Memory B cell (primary cell): ENCODE measurements at places on chromosomes 4 and X.

DNA sequence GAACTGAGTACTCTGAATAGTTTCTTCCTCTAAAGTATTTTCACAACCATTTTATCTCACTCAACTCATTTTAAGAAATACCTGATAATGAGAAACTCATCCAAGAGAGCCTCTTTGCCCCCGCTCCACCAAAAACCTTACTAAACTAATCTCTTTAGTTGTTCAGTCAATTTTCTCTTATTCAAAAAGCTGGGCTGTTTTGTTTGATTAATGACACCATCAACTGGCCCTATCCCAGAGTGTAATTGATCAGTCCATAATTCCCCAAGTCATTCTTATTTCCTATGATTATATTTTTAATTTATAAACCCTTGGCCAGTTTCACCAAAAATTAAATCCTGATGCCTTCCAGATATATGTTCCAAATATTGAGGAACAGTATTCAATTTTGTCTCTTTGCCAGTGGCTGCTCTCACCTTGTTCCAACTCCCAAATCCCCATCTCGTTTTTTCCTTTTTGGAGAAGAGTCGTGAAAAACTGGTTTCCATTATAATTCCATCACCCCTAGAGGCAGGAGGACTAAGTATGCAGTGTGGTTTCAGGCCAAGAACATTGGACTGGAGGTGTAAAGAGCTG, 10.4 kb downstream of the LIMCH1 start:
- H3K27me3 ChIP-seq = no peaks in the 10 kb centered on the region

DNA sequence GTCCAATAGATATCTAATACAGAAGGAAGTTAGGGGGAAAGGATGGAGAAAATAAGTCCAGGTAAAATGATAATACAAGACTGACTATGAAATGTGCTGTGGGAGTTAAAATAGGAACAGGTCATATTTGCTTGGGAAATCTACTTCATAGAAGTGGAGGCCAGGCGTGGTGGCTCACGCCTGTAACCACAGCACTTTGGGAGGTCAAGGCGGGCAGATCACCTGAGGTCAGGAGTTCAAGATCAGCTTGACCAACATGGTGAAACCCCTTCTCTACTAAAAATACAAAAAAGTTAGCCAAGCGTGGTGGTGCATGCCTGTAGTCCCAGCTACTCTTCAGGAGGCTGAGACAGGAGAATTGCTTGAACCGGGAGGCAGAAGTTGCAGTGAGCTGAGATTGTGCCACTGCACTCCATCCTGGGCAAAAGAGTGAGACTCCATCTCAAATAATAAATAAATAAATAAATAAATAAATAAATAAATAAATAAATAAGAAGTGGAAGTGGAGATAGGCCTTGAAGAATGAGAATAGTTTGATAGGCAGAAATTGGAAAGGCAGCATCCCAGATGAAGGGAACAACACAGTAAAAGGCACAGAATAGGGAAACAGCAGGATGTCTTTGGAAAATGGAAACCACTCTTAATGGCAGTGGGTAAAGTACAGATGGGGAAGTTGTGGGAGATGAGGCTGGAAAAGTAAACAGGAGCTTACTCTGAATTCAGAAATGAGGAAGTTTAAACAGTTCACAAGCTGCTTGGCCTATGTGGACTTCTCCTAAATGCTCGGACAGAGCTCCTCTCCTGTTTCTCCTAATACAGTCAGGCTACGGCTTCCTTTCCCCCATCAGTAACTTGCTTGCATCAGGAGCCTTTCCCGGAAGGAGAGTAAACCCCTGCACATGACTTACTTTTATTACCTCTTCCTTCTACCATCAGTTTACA, 15.1 kb upstream of the GK start:
- DNase-seq = no peak
- no peaks in the 10 kb centered on the region for H3K36me3 ChIP-seq
- H3K27me3 ChIP-seq = no peaks in the 10 kb centered on the region
- peaks cover 6% of the 10 kb centered on the region for H3K4me1 ChIP-seq

- no peaks in the 10 kb centered on the region for H3K27me3 ChIP-seq
- H3K36me3 ChIP-seq = no peaks in the 10 kb centered on the region
- DNase-seq = no peak
- H3K4me3 ChIP-seq = no peak overlapping the region
- no peak overlapping the region for H3K27ac ChIP-seq
Observed at GRCh38 chr4:19850909-19851308, 400.8 kb upstream of the SLIT2 start.

DNA sequence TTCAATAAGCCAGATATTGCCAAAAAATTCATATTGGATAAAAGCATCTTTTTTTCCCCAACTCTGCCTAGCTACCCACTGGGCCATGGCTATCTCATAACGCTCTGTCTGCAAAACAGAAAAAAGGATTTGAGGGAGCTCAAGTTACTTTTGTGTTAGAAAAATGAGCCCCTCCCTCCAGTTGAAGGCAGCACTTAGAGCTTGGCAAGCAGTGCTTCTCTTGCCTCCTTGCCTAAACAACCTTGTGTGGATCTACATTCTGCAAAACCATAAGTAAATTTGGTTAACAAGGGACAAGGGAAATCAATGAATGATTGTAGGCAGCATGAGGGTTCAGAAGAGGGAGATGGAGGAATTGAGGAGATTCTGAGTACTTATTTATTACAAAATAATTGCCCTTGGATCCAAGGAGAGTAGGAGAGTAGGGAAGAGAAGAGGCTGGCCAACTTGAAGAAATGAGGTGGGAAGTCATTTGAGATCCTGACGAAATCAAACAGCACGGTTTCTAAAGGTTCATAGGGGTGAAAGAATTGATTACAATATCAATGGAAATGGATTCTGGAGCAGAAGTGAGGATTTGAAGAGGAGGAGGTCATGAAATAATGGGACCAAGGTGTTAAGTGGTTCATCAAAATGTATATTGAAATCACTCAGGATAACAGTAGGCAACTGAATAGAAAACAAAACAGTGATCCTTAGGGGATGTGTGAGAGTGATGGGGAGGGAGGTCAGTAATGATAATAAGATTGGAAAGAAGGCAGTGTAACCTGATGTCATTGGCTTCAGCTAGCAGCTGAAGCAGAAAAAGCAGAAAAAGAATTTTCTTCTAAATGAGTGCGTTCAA, 434.8 kb upstream of the IGFBP7 start:
- no peak overlapping the region for H3K4me3 ChIP-seq
- no peak for DNase-seq
- H3K36me3 ChIP-seq = no peaks in the 10 kb centered on the region
- H3K27ac ChIP-seq = no peak overlapping the region
- H3K27me3 ChIP-seq = no peaks in the 10 kb centered on the region
- no peaks in the 10 kb centered on the region for H3K4me1 ChIP-seq

DNA sequence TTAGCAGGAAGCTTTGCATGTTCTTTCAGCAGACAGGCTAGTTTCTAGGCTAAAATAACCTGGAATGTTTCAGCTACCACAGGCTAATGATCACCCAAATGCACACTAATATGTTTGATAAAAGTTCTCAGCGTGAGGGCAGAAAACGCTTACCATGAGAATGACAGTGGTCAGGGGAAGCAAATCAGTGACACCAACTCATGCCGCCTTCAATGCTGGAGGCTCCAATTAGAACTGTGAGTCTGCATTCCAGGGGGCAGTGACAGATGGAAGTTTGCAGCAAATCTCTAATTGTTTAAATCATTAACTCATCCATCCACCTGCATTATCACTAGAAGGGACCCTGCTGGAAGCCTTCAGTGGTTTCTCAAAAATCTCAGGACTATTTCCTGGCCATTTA, 43.2 kb downstream of the ANOS1 start:
- peaks cover 4% of the 10 kb centered on the region for H3K27me3 ChIP-seq
- no peaks in the 10 kb centered on the region for H3K36me3 ChIP-seq
- no peaks in the 10 kb centered on the region for H3K4me1 ChIP-seq

GRCh38 chr4:12612876-12613275, 871.3 kb downstream of the RAB28 start:
- H3K4me3 ChIP-seq = no peak overlapping the region
- H3K27ac ChIP-seq = no peak overlapping the region
- peaks cover 2% of the 10 kb centered on the region for H3K4me1 ChIP-seq
- H3K36me3 ChIP-seq = no peaks in the 10 kb centered on the region
- DNase-seq = no peak

- DNase-seq = no peak
- H3K27ac ChIP-seq = no peak overlapping the region
- H3K4me3 ChIP-seq = no peak overlapping the region
- no peaks in the 10 kb centered on the region for H3K27me3 ChIP-seq
- H3K4me1 ChIP-seq = no peaks in the 10 kb centered on the region
Observed at GRCh38 chrX:67503004-67503403, 40.8 kb upstream of the AR start.

GRCh38 chr4:56817840-56818491, 3.5 kb downstream of the SPINK2 start:
- H3K27ac ChIP-seq = no peak overlapping the region
- peaks cover 15% of the 10 kb centered on the region for H3K4me1 ChIP-seq
- DNase-seq = no peak
- no peak overlapping the region for H3K4me3 ChIP-seq
- H3K27me3 ChIP-seq = peaks cover 7% of the 10 kb centered on the region

DNA sequence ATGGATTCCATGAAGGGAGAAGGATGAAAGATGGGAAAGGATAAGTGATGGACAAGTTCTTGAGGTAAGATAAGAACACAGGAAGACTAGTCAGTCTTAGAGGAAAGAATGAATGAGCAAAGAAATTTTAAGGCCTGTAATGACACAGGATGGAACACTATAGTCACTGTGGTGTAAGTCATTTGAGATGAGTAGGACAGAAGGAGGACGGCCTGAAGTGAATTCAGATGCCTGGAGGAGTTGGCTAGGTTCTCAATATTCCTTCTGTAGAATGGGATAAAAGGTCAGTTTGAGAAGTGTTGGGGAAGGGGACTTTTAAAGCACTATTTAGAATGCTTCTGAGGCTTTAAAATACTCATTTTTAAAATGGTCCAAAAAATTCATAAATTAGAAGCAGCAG, 3.9 kb downstream of the MSMO1 start:
- H3K4me1 ChIP-seq = peaks cover 25% of the 10 kb centered on the region
- H3K36me3 ChIP-seq = peaks cover 20% of the 10 kb centered on the region
- no peak overlapping the region for H3K4me3 ChIP-seq
- peak overlapping the region; percentile 71 for H3K27ac ChIP-seq
- no peak for DNase-seq

DNA sequence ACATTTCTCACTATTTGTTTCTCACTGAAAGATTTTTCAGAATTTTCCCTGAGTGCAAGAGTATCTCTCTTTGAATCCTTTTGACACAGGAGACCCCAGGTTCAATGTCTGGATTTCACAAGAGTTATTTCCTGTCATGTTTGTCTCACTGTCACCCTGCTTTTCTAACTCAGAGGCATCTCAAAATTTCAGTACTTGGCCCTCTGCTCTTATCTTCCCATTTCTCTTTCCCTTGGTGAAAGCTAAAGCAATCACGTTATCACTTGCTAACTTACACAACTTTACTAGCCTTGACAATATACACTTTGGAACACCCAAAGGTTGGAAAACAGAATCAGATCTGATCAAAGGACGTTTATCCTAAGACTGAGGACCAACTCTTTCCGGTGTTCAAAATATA, 17.3 kb downstream of the IGSF1 start:
- no peaks in the 10 kb centered on the region for H3K36me3 ChIP-seq
- H3K4me1 ChIP-seq = no peaks in the 10 kb centered on the region
- H3K27me3 ChIP-seq = no peaks in the 10 kb centered on the region
- no peak overlapping the region for H3K27ac ChIP-seq
- no peak for DNase-seq
- H3K4me3 ChIP-seq = no peak overlapping the region

GRCh38 chr4:1405636-1406393, 427 bp downstream of the NKX1-1 start:
- no peaks in the 10 kb centered on the region for H3K4me1 ChIP-seq
- H3K36me3 ChIP-seq = no peaks in the 10 kb centered on the region
- H3K4me3 ChIP-seq = no peak overlapping the region
- DNase-seq = no peak
- no peak overlapping the region for H3K27ac ChIP-seq

GRCh38 chr4:102477657-102478056, 23.5 kb upstream of the NFKB1 start:
- peaks cover 2% of the 10 kb centered on the region for H3K27me3 ChIP-seq
- peaks cover 18% of the 10 kb centered on the region for H3K36me3 ChIP-seq
- H3K27ac ChIP-seq = no peak overlapping the region

DNA sequence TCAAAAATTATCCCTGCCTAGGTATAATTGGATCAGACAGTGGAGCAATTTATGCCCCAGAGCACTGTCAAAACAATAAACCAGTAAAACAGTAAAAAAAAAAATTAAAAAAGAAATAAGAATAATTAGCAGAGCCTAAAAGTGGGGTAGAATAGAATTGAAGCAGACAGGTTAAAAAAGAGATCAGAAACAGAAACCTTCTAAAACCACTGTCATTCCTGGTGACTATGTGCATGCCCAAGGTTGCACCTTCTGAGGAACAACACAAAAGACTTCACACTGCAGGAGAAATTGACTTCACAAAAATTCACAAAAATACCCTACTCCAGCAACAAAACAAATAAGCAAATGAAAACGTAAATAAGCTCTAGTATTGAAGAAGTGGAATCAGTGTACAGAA, 168.6 kb downstream of the SPANXA1 start:
- no peak overlapping the region for H3K4me3 ChIP-seq
- H3K27ac ChIP-seq = no peak overlapping the region
- H3K4me1 ChIP-seq = no peaks in the 10 kb centered on the region
- no peaks in the 10 kb centered on the region for H3K36me3 ChIP-seq

GRCh38 chr4:40552536-40552935, 77.1 kb downstream of the RBM47 start:
- peak overlapping the region; percentile 32 for H3K4me3 ChIP-seq
- H3K4me1 ChIP-seq = peaks cover 22% of the 10 kb centered on the region
- H3K27me3 ChIP-seq = no peaks in the 10 kb centered on the region
- no peak for DNase-seq

DNA sequence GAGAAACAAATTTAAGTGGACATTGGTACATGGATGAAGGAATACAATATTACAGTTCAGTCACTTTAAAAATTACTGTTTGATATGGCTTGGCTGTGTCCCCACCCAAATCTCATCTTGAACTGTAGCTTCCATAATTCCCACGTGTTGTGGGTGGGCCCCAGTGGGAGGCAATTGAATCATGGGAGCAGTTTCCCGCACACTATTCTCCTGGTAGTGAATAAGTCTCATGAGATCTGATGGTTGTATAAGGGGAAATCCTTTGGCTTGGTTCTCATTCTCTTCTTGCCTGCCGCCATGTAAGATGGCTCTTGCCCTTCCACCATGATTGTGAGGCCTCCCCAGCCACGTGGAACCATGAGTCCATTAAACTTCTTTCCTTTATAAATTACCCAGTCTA, 804.2 kb upstream of the FRG1 start:
- H3K27me3 ChIP-seq = no peaks in the 10 kb centered on the region
- H3K4me1 ChIP-seq = no peaks in the 10 kb centered on the region
- H3K27ac ChIP-seq = no peak overlapping the region
- DNase-seq = no peak

GRCh38 chr4:48556268-48556667, 66.2 kb downstream of the ZAR1 start:
- H3K36me3 ChIP-seq = peaks cover 51% of the 10 kb centered on the region
- H3K27ac ChIP-seq = no peak overlapping the region
- no peak overlapping the region for H3K4me3 ChIP-seq
- H3K27me3 ChIP-seq = no peaks in the 10 kb centered on the region
- H3K4me1 ChIP-seq = peaks cover 3% of the 10 kb centered on the region
